Naive thymus-derived CD4-positive, alpha-beta T cell (primary cell): ENCODE measurements at places on chromosomes 12 and 14. TPM values are rescaled to one million over a fixed set of nuclear protein-coding genes. Genes with fewer than 3 reads are reported as not detected.

SLC10A1 gene
- not detected for polyA plus RNA-seq

BDKRB1 gene
- not detected for polyA plus RNA-seq

HOXC13 gene
- polyA plus RNA-seq, result not detected

CDKN3 gene
- 4.9 TPM for polyA plus RNA-seq

CLBA1 gene
- polyA plus RNA-seq, result 0.72 TPM

MYH7 gene
- not detected for polyA plus RNA-seq

MAP3K9 gene
- polyA plus RNA-seq, result 0.73 TPM

PTPRQ gene
- not detected for polyA plus RNA-seq

NEUROD4 gene
- not detected for polyA plus RNA-seq

AHNAK2 gene
- polyA plus RNA-seq, result not detected

TRPV4 gene
- not detected for polyA plus RNA-seq

SNAPC1 gene
- 6.5 TPM for polyA plus RNA-seq

RASAL1 gene
- 2.1 TPM for polyA plus RNA-seq

ARHGAP9 gene
- 283 TPM for polyA plus RNA-seq

GPX2 gene
- not detected for polyA plus RNA-seq

TOX4 gene
- 70.5 TPM for polyA plus RNA-seq

ASCL1 gene
- polyA plus RNA-seq, result not detected

CPNE8 gene
- 1.5 TPM for polyA plus RNA-seq

ACRBP gene
- 0.27 TPM for polyA plus RNA-seq

SIVA1 gene
- polyA plus RNA-seq, result 276 TPM

PLD4 gene
- polyA plus RNA-seq, result not detected

PRIMA1 gene
- not detected for polyA plus RNA-seq

LPAR5 gene
- 6.9 TPM for polyA plus RNA-seq

MSI1 gene
- not detected for polyA plus RNA-seq

HOXC4 gene
- not detected for polyA plus RNA-seq
